ENCODE measurements at places on chromosomes 1 and 21.

GRCh38 chr1:36986241-36986985 lies 47.9 kb downstream of the GRIK3 start:
- H3K27ac ChIP-seq: no peak overlapping the region
- DNase-seq: no peak
- H3K27me3 ChIP-seq: no peaks in the 10 kb centered on the region
- H3K36me3 ChIP-seq: no peaks in the 10 kb centered on the region
- no peak overlapping the region for H3K4me3 ChIP-seq
- peaks cover 2% of the 10 kb centered on the region for H3K4me1 ChIP-seq

- no peaks in the 10 kb centered on the region for H3K36me3 ChIP-seq
- no peak overlapping the region for H3K4me3 ChIP-seq
- no peak overlapping the region for H3K27ac ChIP-seq
- H3K27me3 ChIP-seq: peaks cover 4% of the 10 kb centered on the region
- H3K4me1 ChIP-seq: no peaks in the 10 kb centered on the region
These were observed 95.1 kb upstream of the C1orf21 start for GRCh38 chr1:184291701-184292100.

- H3K27me3 ChIP-seq: peaks cover 7% of the 10 kb centered on the region
- no peaks in the 10 kb centered on the region for H3K4me1 ChIP-seq
- no peak overlapping the region for H3K4me3 ChIP-seq
- DNase-seq: no peak
- no peak overlapping the region for H3K27ac ChIP-seq
- H3K36me3 ChIP-seq: no peaks in the 10 kb centered on the region
These were observed 11.0 kb upstream of the TMEM200B start for GRCh38 chr1:29134695-29135028.

GRCh38 chr21:32347977-32348376 lies 44.8 kb downstream of the URB1 start:
- no peaks in the 10 kb centered on the region for H3K27me3 ChIP-seq
- H3K4me1 ChIP-seq: peaks cover 7% of the 10 kb centered on the region
- no peak overlapping the region for H3K4me3 ChIP-seq
- no peak for DNase-seq
- no peak overlapping the region for H3K27ac ChIP-seq
- peaks cover 64% of the 10 kb centered on the region for H3K36me3 ChIP-seq

- DNase-seq: no peak
- peaks cover 8% of the 10 kb centered on the region for H3K27me3 ChIP-seq
- H3K4me1 ChIP-seq: peaks cover 3% of the 10 kb centered on the region
- no peaks in the 10 kb centered on the region for H3K36me3 ChIP-seq
- no peak overlapping the region for H3K27ac ChIP-seq
These were observed 106.9 kb upstream of the F3 start for GRCh38 chr1:94648225-94649007.

DNA sequence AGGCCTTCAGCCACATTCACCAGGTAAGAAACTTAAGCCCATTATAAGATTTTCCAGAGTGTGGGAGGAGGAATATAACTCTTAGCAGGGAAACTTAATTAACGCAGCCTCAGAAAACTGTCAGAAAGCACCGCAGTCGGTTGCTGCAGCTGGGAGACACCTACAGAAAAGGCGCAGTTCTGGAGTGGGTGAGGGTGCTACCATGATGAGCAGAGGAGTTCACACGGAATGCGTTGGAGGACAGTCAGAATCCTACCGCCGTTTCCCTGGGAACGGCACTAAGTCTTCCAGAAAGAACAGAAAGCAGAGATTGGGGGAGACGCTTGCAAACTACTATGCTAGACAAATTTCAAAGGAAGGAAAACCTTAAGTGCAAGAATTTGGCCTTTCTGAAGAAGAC lies 6.4 kb downstream of the ACTN2 start:
- H3K36me3 ChIP-seq: no peaks in the 10 kb centered on the region
- DNase-seq: no peak

GRCh38 chr21:25080661-25081060 lies 526.6 kb downstream of the MRPL39 start:
- no peak overlapping the region for H3K4me3 ChIP-seq
- no peaks in the 10 kb centered on the region for H3K36me3 ChIP-seq
- no peak overlapping the region for H3K27ac ChIP-seq
- no peaks in the 10 kb centered on the region for H3K4me1 ChIP-seq
- no peak for DNase-seq
- no peaks in the 10 kb centered on the region for H3K27me3 ChIP-seq

GRCh38 chr21:10272216-10272615 lies 249.2 kb upstream of the TPTE start:
- H3K4me1 ChIP-seq: no peaks in the 10 kb centered on the region
- no peak for DNase-seq
- H3K36me3 ChIP-seq: no peaks in the 10 kb centered on the region
- no peaks in the 10 kb centered on the region for H3K27me3 ChIP-seq
- no peak overlapping the region for H3K4me3 ChIP-seq

- H3K36me3 ChIP-seq: peaks cover 5% of the 10 kb centered on the region
- no peaks in the 10 kb centered on the region for H3K27me3 ChIP-seq
- no peaks in the 10 kb centered on the region for H3K4me1 ChIP-seq
These were observed 46.0 kb upstream of the WARS2 start for GRCh38 chr1:119186471-119186870.

DNA sequence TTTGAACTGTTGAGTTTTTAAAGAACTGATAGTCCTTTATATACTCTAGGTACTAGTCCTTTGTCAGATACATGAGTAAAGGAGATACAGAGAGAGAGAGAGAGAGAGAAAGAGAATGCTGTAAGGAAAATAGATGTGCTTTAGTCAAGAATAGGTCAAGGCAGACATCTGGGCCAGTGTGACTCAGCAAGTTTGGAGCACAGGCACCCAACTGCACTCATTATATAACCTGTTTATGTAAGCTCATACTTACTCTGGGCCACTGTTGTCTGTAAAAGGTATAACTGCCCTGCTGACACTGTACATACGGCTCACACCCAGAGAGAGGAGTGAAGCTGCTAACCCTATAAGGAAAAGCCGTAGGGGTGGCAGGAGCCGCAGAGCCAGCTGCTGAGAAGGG lies 32.2 kb upstream of the AKT3 start:
- no peak overlapping the region for H3K27ac ChIP-seq
- H3K4me3 ChIP-seq: no peak overlapping the region
- H3K4me1 ChIP-seq: no peaks in the 10 kb centered on the region
- DNase-seq: no peak
- peaks cover 12% of the 10 kb centered on the region for H3K27me3 ChIP-seq
- H3K36me3 ChIP-seq: no peaks in the 10 kb centered on the region

- peaks cover 55% of the 10 kb centered on the region for H3K4me1 ChIP-seq
- H3K27ac ChIP-seq: peak overlapping the region; percentile 63
- DNase-seq: no peak
- H3K36me3 ChIP-seq: peaks cover 2% of the 10 kb centered on the region
- H3K4me3 ChIP-seq: no peak overlapping the region
These were observed 159.5 kb upstream of the IRF2BP2 start for GRCh38 chr1:234769284-234769985.

DNA sequence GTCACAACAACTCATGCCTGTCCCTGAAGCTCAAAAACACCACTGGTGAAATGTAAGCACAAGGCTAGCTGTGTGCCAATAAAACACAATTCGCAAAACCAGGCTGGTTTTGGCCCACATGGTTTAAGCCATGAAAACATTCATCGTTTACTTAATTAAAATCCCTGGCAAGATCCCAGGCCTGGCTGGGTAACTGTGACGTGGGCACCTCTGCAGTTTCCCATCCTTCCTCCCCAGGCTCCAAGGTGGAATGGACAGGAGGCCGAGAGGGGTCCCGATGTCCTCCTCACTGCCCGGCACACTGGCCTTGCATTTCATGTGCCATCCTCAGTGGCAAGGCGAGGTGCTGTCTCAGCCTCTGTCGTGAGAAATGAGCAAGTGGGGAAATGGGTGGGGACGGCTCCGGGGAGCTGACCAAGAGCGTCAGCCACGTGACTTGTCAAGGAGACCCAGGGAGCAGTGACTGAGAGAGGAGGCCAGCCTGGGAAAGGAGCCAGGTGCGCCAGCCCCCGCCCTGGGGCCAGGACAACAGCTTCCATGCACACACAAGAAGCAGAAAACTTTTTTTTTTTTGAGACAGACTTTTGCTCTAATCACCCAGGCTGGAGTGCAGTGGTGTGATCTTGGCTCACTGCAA lies 153.1 kb upstream of the RAB4A start:
- no peaks in the 10 kb centered on the region for H3K36me3 ChIP-seq
- no peak for DNase-seq
- no peak overlapping the region for H3K4me3 ChIP-seq
- no peak overlapping the region for H3K27ac ChIP-seq

DNA sequence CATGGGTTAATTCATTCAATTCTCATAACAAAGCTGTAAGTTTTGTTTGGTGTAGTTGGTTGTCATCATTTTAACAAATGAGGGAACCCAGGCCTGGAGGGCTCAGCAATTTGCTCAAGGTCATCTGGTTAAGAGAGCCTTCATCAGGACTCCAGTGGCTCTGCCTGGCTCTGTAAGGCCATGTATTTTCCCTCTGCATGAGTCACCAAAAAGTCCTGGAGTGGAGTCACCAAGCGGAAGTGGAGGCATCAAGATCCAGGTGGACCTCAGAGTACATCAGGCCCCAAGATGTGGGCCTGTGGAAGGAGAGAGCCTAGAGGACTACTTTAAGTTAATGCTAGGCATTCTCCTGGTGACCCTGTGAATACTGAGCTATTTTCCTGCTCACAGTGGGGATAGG lies 30.0 kb upstream of the RBM15 start:
- DNase-seq: no peak
- H3K4me3 ChIP-seq: no peak overlapping the region
- no peaks in the 10 kb centered on the region for H3K27me3 ChIP-seq
- no peak overlapping the region for H3K27ac ChIP-seq
- no peaks in the 10 kb centered on the region for H3K36me3 ChIP-seq

DNA sequence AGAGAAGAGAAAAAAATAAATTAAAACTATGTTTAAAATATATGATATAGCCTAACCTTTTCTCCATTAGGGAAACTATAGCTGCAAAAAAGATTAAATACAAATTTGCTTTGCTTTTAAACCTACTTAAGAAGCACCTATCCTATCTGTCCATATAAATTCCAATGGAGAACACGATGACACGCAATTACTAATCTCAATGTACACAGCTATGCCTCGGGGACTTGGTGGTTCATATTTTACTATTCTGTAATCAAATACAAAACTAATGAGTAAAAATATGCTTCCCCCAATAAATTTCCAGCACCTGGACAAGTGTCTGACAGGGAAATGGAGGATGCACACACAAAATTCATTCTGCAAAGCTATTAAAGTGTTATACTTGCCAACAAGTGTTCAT lies 386.4 kb downstream of the LMO4 start:
- H3K36me3 ChIP-seq: no peaks in the 10 kb centered on the region
- H3K4me1 ChIP-seq: no peaks in the 10 kb centered on the region
- no peak overlapping the region for H3K27ac ChIP-seq
- peaks cover 8% of the 10 kb centered on the region for H3K27me3 ChIP-seq

- peaks cover 4% of the 10 kb centered on the region for H3K36me3 ChIP-seq
- H3K4me1 ChIP-seq: peaks cover 22% of the 10 kb centered on the region
- DNase-seq: no peak
These were observed 669 bp downstream of the KCNQ4 start for GRCh38 chr1:40784141-40784770.

DNA sequence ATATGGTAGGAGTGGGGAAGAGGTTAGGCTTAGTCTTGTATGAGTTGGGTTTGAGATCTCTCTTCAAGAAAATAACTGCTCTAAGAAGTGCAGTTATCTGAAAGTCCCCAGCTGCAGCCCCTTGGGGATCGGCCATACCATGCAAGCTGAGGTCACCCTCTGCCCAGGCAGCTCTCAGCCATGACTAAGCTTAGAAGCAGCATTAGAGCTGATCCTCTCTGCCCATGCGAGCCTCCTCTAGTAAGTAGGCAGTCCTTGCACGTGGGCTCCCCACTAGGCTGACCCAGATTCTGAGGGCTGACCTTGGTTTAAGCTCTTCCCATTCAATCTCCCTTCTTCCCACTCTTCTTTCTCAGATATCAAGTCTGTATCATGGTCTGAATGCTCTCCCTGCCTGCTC lies 121.0 kb upstream of the UBE2U start:
- no peaks in the 10 kb centered on the region for H3K4me1 ChIP-seq
- no peak overlapping the region for H3K4me3 ChIP-seq
- no peaks in the 10 kb centered on the region for H3K36me3 ChIP-seq

- no peak overlapping the region for H3K27ac ChIP-seq
- H3K4me3 ChIP-seq: no peak overlapping the region
- peaks cover 3% of the 10 kb centered on the region for H3K4me1 ChIP-seq
- peaks cover 16% of the 10 kb centered on the region for H3K27me3 ChIP-seq
- DNase-seq: peak; percentile 58
- no peaks in the 10 kb centered on the region for H3K36me3 ChIP-seq
These were observed 11.6 kb upstream of the S100A7A start for GRCh38 chr1:153404768-153405167.

DNA sequence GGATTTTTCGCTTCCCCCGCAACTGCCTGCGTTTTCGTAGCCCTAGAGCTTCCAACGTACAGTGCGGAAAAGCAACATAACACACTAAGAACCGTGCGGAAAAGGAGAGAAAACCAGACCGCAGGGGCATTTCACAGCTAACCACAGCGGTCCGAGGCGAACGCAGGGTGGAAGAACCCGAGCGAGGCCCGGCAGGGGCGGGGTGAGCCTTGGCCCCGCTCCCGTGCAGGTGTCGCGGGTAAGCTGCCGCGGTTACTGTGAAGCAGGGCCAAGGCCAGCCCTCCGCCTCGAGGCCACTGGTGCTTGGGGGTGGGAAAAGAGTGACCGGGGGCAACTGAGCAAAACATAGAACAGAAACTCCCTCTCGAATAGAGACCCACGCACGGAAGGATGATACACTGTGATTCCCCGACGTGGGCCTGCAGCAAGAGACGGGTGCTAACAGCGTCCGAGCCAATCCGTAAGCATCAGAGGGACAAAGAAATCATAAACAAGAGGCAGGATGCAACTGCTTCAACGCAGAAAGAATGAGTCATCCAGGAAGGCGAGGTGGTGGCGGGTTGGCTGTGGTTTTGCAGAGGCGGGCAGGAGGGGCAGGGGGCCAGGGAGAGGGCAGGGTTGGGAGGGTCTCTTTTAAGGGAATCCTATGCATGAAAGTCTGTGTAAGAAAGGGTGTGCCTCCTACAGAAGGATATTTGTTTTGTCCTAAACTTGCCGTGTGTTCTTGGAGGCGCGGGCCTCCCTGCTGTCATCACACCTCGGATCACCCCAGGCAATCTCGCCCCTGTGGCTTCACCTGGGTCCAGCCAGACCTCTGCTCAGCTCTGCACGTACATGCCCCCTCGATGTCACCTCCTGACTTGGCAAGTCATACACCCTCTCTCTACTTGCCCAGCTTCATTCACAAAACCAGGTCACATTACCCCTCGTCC lies 7.3 kb downstream of the GNG4 start:
- no peaks in the 10 kb centered on the region for H3K36me3 ChIP-seq
- peaks cover 18% of the 10 kb centered on the region for H3K4me1 ChIP-seq
- peak overlapping the region; percentile 71 for H3K4me3 ChIP-seq
- peak overlapping the region; percentile 87 for H3K27ac ChIP-seq
- peaks cover 33% of the 10 kb centered on the region for H3K27me3 ChIP-seq

DNA sequence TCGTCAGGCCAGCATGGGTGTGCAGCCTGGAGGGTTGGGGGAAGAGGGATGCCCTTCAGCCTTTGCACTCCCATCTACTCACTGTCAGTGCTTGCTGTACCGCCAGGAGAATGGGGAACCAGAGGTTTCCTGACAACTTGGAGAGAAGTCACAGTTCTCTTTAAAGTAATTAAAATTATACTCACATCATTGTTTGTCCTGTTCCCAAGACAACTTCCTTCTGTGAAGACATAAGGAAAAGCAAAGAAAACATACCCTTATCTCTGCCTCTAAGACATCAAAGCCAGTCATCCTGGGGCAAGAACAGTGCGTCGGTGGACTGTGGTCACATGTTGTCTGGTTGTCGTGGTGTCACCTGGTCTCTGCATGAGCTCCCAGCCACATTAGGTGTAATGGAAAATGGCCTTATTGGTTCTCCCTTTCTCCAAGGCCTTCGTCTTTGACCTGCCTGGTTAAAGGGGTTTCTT lies 17.6 kb downstream of the TRAF5 start:
- peaks cover 48% of the 10 kb centered on the region for H3K36me3 ChIP-seq
- H3K27ac ChIP-seq: no peak overlapping the region
- H3K4me3 ChIP-seq: no peak overlapping the region
- H3K27me3 ChIP-seq: no peaks in the 10 kb centered on the region

All from activated naive CD8-positive, alpha-beta T cell treated with anti-CD3 and anti-CD28 coated beads, Interleukin-2, amount 10 ng/mL, durations not matched to agents 7 days and 5 days (primary cell).